ENCODE measurements at places on chromosomes 12 and 14.

GRCh38 chr14:52253503-52253902 is 14.0 kb upstream of the PTGDR start:
- DNase-seq = no peak

- no peak for DNase-seq
Observed at GRCh38 chr14:75156901-75157300, 19.5 kb downstream of the TMED10 start.

DNA sequence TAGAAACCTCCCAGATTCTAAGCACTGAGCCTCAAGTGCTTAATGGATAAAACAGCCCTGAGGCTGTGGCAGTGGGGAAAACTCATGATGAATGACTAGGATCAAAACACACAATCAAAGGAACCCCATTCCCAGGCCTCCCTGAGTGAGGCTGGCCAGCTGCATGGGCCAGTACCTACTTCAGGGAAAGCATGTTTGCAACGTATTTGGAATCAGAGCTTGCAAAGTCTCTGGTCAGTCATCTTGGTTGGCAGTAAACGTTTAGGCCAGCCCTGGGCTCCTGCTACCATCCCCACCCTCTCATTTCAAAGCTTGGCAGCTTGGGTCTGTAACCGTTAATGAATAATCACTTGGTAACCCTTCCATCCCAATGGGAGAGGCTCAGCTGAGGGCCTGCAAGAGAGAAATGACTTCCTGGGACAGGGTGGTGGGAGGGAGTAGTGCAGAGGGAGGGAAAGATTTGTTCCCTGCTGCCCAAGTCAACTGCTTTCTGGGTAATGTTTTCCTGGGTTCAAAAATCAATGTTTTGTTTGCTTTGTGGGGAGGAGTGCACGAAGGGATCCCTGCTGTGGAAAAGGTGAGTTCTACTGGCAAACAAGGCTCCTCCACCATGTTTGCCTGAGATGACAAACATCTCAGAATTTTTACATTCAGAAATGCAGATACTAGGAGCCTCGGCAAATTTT is 2.0 kb upstream of the RNASE8 start:
- no peak for DNase-seq

DNA sequence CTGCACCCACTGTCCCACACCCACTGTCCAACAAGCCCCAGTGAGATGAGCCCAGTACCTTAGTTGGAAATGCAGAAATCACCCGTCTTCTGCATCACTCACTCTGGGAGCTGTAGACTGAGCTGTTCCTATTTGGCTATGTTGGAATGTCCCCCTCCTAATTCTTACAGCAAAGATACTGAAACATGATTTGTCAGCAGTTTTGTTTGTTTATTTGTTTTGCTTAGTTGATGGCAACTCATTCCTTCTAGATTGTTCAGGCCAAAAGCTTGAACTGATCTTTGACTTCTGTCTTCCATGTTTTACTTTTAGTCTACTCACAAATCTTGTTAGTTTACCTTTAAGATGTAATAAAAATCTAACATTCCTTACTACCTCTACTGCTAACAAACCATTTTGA is 233.6 kb upstream of the MIS18BP1 start:
- no peak for DNase-seq

GRCh38 chr12:76247026-76247646 is 101.1 kb downstream of the BBS10 start:
- DNase-seq = no peak

- DNase-seq = no peak
Observed at GRCh38 chr12:108641446-108642268, 8.0 kb upstream of the SELPLG start.

DNA sequence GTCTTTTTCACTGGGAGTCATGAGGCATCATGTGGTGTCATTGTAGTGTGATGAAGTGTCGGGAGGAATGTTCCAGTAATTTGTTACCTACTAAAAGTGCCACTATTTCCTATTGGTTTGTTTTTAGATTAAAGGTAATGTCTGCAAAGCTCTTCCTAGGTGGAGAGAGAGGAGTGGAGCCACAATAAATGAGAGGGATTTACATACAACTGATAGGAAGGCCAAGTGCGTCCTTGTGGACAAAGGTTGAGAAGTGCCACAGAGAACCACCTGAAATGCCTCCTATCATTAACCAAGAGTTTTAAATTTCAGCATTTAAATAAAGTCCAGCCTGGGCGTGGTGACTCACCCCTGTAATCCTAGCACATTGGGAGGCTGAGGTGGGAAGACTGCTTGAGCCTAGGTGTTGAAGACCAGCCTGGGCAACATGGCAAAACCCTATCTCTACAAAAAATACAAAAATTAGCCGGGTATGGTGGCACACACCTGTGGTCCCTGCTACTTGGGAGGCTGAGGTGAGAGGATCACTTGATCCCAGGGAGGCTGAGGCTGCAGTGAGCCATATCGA is 2.5 kb upstream of the SNX6 start:
- no peak for DNase-seq

DNA sequence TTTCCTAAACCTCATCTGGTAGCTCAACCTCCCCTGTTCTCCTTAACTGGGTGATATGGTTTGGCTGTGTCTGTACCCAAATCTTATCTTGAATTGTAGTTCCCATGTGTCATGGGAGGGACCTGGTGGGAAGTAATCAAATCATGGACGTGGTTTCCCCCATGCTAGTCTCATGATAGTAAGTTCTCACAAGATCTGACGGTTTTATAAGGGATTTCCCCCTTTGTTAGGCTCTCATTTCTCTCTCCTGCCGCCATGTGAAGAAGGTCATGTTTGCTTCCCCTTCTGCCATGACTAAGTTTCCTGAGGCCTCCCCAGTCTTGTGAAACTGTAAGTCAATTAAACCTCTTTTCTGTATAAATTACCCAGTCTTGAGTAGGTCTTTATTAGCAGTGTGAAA is 19.5 kb downstream of the COX16 start:
- DNase-seq = no peak

- DNase-seq = no peak
Observed at GRCh38 chr12:111439657-111440151, 34.0 kb downstream of the SH2B3 start.

- DNase-seq = no peak
Observed at GRCh38 chr14:64636208-64636979, 67.8 kb upstream of the PLEKHG3 start.

DNA sequence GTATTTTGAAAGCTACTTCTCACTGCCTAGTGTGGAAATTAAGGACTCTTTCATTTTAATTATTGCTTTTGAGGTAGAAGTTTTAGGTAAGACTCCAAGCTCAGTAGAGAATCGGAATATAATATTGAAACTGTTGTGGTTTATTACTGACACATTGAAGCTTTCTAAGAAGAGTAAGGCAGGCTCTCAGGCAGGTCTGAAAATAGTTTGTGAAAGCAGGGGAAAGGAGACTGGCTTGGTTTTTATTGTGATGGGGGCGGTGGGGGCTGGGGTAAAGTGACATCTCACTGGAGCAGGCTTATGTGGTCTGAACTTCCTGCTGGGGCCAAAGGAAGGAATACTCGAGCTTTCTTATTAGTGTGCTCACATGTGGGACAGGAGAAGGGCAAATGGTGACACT is 79.5 kb downstream of the OTOGL start:
- DNase-seq = no peak

DNA sequence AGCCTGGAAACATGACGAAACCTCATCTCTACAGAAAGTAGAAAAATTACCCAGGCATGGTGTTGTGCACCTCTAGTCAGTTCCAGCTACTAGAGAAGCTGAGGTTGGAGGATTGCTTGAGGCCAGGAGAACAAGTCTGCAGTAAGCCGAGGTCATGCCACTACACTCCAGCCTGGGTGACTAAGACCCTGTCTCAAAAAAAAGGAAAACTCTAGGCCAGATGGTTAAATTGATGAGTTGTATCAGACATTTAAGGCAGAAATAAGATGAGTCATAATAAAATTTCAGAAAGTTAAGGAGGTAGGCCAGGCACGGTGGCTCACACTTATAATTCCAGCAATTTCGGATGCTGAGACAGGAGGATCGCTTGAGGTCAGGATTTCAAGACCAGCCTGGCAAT is 10.7 kb downstream of the EIF2S1 start:
- DNase-seq = no peak

GRCh38 chr14:92945544-92945943 is 22.6 kb downstream of the CHGA start:
- no peak for DNase-seq

- DNase-seq = no peak
Observed at GRCh38 chr12:39145175-39145999, 240.0 kb upstream of the CPNE8 start.

DNA sequence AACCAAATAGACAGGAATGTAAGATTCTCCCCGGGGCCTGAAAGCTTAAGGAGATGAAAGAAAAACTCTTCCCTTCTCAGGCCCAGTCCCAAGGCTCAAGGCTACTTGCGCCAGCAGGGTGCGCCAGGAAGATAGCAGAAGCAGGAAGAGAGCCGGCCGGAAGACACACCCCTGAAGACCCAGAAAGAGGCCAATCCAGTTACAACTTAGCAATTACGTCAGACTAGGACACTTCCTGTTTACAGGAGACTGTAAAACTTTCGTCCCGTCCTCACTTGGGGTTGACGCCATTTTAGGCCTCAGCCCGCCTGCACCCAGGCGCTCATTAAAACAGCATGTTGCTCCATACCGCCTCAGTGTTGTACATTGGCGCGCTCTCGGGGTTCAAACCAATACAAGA is 9.4 kb downstream of the COX16 start:
- no peak for DNase-seq

GRCh38 chr14:40525314-40525713 is 1081.4 kb upstream of the LRFN5 start:
- no peak for DNase-seq

- DNase-seq = no peak
Observed at GRCh38 chr12:101839324-101840283, 8.8 kb upstream of the GNPTAB start.
